Muscle of arm (tissue), 14 donors: ENCODE measurements at places on chromosomes 5 and 9.

DNA sequence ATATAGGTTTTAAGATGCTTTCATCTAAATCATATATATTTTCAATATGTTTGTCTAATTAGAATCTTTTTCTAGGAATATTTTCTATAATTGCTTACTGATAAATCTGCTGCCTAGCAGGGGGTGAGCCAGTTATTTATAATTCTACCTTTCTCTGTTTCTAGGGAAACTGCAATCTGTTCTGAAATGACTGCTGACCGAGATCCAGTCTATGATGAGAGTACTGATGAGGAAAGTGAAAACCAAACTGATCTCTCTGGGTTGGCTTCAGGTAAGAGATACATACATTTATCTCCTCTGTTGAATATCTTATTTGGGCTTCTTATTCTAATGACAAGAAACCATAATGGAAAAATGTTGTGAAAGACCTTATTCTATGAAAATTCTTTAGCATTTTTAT, 127.3 kb downstream of the XRCC4 start:
- DNase-seq: no peak

GRCh38 chr9:26812217-26812616, 80.4 kb downstream of the CAAP1 start:
- no peak for DNase-seq

DNA sequence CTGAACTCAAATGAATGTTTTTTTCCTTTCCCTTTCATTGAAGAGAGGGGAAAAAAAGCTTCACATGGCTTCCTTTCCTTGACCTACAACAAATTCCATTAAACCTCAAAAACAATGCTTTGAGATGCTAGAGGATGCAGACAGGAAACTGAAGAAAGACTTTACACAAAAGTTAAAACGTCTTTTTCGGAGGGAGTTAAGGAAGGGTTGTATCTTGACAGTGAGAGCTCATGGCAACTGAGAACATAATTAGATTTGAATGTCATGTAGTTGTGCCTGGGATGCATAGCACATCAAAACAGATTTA, 66.4 kb downstream of the EBF1 start:
- DNase-seq: no peak

DNA sequence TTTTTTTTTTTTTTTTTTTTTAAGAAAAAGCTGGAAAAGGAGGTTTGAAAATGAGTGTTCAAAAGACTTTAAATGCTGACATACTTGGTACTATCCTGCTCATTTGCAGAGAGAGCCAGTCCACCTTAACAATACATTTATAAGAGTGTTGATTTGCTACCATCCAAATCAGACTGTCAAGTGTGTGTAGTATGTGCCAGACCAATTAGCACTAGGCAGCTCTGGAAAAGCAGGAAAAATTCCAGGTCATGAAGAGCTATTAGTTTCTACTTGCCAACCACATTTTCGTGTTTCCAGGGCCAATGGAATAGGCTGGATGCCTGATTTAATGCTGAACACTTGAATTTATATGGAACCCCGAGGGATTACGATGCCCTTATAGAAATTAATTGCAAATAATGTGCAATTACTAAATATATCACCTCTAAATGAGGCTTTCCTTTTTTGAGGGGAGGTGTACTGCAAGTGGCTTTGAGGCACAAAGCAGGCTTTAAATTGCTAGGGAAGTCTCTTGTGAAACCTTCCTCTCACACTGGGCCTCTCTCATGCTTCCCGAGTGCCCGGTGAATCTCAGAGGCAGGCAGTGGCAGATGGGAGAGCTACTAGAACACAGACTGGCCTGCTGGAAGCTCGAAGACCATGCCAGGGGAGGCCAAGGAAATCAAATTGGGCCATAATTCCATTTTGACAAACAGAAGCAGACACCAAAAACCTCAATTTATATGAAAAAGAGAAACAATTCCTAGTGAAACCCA, 178.7 kb downstream of the PPP2R2B start:
- no peak for DNase-seq

DNA sequence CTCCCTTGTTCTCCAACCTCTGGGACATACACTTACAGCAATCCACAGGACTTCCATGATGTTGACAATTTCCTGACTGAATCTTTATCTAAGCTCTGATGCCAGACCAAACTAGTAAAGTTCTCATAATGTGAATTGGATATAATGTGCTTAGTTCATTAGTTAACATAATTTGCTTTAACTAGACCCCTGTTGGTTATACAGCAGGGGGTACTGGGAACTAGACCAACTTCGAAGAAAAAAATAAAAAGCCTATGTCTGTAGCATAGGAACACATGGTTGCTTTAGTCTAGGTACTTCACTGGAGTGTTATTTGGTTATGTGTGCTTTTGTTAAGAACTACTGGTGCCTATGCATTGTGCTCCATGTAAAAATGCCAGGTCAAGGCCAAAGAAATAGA, 173.8 kb downstream of the ADAMTS6 start:
- DNase-seq: no peak
